ENCODE measurements at places on chromosomes 4 and X.

DNA sequence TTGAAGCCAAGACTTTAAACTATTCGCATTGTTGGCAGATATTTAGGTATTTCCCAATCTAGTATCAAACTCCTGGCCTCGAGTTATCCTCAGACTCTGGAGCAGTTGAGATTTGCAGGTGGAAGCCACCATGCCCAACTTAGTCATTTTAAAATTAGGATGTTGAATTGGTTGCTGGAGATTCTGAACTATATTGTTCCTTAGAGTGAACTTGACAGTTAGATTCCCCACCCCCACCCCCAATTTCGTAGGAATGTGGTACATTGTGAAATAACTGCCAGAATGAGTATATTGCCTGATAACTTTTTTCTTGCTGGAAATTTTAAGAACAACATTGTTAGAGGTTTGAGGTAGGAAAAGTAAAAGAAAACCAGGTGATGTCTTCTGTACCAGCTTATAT, 2.3 kb downstream of the NOCT start:
- no peak for DNase-seq

GRCh38 chr4:146637621-146638332, 916 bp upstream of the POU4F2 start:
- peak; percentile 66 for DNase-seq

DNA sequence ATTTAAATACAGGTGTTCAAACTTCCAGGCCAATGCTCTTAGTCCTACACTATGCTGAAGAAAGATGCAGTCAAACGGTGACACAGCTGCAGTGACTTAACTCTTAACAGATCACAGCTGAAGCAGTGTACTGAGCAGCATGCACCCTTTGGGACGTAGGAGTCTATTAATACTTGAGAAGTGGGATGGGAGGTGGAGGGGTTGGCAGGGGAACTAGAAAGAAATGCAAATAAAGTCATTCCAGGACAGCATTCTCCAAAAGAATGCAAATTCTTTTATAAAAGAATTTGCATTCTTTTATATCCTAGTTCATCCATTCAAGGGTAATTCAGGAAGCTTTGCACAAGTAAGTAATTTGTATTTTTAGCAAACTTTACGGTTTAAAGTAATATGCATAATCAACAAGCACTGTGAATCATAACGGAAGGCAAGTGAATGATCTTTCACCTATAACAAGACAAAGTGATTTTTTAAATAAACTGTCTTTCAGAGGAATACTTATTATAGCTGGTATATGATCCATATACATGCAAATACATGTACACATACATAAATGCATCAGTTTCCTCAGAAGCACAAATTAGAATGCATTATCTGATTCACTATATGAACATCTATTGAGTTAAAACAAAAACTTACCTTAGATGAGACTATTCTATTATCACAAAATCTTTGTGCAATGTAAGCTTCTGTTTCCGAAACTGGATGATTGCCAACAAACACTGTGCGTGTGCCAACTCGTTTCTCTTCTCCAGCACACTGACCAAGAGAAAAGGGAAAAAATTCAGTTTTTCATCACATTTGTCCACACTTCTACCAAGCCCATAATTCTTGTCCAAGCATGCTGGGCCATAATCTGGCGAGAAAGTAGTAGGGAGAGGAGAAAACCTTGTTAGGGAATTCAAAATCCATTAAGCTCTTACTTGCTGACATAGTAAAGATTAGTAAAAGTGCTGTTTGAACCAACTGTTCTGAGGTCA, 106.5 kb downstream of the ATP11C start:
- DNase-seq: no peak

DNA sequence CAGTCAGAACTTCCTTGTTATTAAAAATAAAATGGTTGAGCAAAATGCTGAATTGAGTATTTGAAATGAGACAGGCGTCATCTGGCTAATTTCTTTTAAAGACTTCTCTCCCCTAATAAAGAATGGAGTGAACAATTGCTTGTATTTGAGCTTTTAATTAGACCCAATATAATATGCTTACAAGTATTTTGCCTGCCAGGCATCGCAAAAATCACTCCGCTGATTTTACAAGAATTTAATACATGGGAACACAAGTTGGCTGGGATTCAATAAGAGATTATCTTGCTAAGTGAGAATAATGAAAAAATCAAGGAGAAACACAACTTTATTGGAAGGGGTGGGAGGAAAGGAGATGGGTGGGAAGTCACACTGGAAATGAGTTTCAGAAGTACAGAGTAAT, 52.3 kb downstream of the KLF3 start:
- no peak for DNase-seq

DNA sequence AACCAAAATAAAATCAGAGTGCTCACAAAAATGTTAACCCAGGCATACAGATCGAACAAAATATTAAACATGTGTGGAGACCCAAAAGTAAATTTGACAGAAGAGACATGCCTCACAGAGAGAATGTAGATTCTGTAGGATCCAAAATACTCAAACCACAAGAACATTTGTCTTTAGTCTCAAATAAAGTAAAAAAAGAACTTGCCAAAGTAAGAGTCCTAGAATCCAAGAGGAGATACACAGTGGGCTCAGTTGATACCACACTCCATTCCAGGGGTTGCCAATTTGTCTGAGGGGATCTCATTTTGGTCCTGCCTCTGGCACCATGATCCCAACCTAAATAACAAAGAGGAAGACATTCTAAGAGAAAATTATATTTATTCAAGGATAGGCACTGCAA, 316.4 kb downstream of the GALNTL6 start:
- DNase-seq: no peak

- DNase-seq: peak; percentile 71
Observed at GRCh38 chrX:119488749-119489148, 20.5 kb downstream of the SLC25A5 start.

GRCh38 chr4:152961773-152962115, 25.6 kb downstream of the FHDC1 start:
- DNase-seq: no peak

DNA sequence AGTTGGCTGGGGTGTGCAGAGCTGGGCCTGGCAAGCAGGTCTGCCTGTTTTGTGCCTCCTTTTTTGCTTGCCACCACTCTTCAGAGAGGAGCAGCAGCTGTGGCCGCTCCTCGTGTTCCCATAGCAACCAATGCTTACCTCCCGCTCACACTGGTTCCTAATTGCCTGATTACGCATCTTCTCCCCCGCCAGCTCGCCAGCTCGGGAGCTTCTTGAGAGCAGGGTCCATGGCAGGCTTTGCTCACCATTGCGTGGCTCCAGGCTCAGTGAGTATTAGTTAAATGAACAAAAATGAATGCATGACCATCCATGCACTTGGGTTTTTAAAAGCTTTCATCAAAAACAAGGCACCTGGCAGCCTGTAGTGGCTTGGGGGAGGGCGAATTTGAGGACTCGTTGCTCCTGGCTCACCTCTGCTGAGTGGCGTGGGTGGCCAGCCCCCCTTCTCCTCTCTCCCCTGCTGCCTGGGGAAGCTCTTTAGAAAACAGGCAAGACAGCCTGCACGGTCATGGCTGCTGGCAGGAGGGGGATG, 14.2 kb upstream of the PJA1 start:
- peak; percentile 72 for DNase-seq

DNA sequence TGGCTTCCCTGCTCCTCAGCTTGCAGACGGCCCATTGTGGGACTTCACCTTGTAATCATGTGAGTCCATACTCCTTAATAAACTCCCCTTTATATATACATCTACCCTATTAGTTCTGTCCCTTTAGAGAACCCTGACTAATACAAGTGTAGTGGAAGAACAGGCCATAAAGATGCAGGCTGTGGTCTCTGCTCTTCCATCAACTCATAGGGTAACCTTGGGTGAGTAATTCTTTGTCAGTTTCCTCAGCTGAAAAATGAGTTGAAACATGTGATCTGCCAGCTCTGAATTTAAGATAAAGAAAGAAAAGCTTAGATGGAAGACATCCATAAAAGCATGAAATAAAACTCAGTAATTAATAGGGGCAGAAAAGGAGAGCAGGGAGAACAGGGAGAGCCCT, 103.6 kb downstream of the ENOX2 start:
- DNase-seq: no peak

DNA sequence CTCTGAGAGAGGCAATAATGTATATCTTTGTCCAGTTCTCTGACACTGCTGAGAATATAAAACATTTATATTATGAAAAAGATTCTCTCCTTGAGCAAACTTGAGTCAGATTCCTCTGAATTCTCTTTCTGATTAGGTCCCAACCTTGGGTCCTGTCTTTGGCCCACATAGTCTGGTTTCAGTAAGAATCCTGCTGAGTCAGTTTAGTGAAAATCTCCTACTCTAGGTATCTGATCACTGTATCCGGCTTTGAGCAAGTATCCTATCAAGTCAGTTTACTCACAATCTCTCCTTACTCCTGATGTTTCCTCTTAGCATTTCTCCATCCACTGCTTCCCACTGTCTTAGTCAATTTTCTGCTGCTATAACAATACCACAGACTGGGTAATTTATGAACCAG, 253.9 kb downstream of the OPHN1 start:
- DNase-seq: no peak

DNA sequence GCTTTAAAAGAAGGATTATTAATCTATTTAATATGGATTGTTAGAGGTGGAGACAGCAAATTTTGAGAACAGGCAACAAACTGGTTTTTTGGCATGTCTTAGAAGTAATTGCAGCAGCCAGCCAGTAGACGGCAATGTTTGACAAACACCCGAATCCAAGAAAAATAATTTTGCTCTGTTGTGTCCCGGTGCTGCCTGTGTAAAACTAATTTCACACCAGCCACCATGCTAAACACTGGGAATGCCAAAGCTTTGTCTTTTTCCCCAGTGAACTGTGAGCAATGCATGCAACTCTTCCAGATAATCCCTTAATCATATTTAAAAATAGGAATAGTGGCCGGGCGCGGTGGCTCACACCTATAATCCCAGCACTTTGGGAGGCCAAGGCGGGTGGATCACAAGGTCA, 25.9 kb downstream of the SMIM31 start:
- DNase-seq: peak; percentile 42

DNA sequence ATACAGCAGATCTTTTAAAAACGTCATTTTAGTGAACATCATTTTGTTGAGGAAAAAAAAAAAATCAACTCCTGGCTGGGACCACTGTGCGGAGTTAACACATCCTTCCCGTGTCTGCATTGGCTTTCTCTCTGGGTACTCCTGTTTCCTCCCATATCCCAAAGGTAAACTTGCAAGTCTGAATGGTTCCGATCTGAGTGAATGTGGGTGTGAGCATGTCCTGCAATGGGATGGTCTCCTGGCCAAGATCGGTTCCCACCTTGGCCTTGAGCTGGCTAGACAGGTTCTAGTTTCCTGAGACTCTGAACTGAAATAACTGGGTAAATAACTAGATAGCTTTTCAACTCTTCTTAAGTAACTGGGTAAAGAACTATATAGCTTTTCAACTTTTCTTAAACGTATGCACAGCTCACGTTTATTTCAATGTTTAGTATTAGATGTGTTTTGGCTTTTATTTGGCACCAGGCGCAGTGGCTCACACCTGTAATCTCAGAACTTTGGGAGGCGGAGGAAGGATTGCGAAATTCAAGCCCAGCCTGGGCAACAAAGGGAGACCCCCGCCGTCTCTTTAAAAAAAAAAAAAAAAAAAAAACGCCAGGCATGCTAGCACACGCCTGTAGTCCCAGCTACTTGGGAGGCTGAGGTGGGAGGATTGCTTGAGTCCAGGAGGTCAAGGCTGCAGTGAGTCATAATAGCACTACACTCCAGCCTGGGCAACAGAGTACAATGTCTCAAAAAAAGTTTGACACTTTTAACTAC, 14.0 kb downstream of the RBMX start:
- no peak for DNase-seq

GRCh38 chr4:38950159-38950558, 82.0 kb downstream of the TMEM156 start:
- no peak for DNase-seq

GRCh38 chr4:19372390-19372789, 879.3 kb upstream of the SLIT2 start:
- no peak for DNase-seq

GRCh38 chr4:108596344-108596743, 24.0 kb upstream of the RPL34 start:
- no peak for DNase-seq

GRCh38 chr4:138204507-138204906, 37.6 kb downstream of the SLC7A11 start:
- no peak for DNase-seq

GRCh38 chr4:40307627-40308497, 27.3 kb upstream of the CHRNA9 start:
- DNase-seq: no peak

DNA sequence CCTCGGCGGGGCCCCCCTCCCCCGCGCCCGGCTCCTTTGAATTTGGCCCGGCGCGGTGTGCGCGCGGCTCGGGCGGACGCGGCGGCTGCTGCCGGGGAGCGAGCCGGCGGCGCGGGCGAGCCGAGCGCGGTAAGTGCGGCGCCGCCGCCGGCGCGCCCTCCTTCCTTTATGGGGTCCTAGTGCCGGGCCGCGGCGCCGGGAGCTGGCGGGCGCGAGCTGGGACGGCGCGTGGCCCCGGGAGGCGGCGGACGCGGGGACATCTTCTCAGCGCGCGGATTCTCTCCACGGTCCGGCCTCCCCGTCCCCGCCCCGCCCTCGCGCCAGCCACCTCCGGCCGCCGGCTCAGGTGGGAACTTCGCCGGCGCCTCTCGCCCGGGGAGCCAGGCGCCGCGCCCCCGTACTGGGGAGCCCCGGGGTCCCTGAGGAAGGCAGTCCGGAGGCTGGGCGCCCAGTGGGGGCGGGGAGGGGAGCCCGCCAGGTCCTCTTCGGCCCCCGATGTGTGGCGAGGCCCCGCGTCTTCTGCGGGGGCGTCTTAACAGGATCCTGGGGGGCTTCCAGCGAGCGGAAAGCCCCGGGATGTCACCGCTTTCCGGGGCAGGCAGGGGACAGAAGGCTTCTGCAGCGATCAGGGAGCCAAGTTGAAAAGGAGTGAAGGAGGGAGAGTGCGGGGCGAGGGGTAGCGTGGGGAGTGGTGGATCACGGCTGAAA, 98.4 kb upstream of the TENM3 start:
- peak; percentile 84 for DNase-seq

DNA sequence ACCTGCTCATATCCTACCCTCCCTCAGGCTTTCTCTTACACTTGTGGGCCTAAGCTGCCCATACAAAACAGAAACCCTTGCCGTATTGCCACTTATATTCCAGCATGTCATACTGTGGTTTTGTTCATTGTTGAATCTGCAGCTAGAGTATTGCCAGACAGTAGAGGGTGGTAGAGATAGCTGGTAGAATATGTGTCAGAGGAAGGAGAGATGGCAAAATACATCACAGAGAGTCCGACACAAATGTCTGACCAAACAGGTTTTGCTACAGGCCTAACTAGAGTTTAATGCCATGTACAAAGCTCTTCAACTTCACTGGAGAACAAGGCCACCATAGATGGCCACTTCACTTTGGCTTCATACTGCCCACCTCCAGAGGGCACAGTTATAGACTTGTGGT, 160.1 kb downstream of the EFHC2 start:
- no peak for DNase-seq
